Activated CD8-positive, alpha-beta memory T cell treated with anti-CD3 and anti-CD28 coated beads, Interleukin-2, amount 50 U/mL, for 48 hours (primary cell): ENCODE measurements at places on chromosomes 12 and 14.

- DNase-seq, result no peak
Observed at GRCh38 chr14:64691376-64691775, 12.8 kb upstream of the PLEKHG3 start.

DNA sequence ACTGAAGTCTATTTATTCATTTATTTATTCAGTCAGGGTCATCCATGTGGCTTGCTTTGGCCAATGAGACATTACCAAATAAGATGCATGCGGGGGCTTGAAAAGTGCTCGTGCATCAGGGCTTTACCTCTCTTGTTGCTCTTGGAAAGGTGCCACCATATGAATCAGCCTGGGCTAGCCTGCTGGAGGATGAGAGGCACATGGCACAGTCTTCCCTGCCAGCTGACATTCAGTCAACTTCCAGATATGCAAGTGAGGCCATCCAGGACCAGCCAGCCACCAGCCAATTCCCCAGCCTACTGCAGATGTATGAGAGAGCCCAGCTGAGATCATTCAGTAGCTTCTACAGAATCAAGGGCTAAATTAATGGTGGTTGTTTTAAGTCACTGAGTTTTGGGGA is 105.2 kb upstream of the RPH3A start:
- no peak for DNase-seq

- DNase-seq, result no peak
Observed at GRCh38 chr12:109727039-109727723, 13.6 kb downstream of the FAM222A start.

- no peak for DNase-seq
Observed at GRCh38 chr14:36822685-36823084, 161.0 kb downstream of the PAX9 start.

- no peak for DNase-seq
Observed at GRCh38 chr12:46958053-46958452, 121.4 kb upstream of the PCED1B start.

- no peak for DNase-seq
Observed at GRCh38 chr14:68526512-68527091, 266.3 kb downstream of the ZFP36L1 start.

GRCh38 chr14:32370714-32371113 is 41.6 kb downstream of the AKAP6 start:
- DNase-seq, result no peak
